AG20443 (cell line): ENCODE measurements at places on chromosomes 1 and 21.

DNA sequence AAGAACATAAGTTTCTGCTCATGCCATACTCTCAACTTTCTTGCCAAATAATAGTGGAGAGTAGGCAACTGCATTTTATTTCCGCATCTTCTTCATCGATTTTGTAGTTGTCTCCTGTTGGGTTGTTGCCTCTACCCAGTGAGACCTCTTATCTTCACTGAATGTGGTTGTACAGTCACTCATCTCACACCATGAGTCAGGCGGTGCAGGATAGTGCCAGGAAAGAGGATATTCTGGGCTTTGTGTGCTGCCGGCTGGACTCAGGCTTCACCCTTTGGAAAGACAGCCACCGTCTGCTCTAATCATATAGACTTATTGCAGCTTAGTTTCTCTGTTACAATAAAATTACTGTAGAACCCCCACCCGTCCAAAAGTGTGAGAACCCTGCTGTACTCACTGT lies 154.3 kb upstream of the USP24 start:
- DNase-seq: peak; percentile 82

DNA sequence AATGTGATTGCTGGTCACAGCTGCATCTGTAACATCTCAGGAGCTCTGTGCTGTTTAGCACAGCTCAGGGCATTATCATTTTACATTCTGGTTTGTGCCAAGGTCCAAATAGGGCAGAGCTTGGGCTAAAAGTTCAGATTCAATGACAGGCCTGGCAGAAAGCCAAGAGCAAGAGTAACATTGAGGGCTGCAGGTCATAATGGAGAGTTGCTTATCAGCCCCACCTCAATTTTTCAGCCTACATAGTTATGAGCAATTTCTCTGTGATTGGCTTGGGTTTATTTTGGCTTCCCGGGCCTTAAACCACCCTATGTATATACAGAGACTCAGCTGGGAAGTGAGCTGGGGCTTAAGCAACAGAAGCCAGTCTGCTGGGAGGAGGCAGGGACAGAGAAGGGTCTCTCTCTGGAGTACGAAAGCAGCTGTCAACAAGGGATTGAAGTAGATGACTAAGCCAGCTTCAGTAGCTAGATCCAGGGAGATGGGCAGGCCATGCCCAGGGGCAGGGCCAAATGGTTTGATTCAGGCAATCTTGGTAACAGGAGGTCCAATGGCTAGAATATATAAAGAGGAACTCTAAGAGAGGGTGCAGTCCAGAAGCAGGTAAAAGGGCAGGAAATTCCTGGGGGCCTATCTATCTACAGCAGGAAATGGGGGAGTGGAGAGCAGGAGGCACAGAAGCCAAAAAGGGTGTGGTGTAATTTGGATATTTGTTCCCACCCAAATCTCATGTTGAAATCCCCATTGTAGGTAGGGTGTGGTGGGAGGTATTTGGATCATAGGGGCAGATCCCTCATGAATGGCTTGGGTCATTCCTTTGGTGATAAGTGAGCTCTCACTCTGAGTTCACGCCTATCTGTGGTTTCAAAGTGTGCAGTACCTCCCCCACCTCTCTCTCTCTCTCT lies 49.0 kb downstream of the BRINP2 start:
- no peak for DNase-seq

- DNase-seq: no peak
Observed at GRCh38 chr1:83762039-83762365, 236.9 kb downstream of the TTLL7 start.

DNA sequence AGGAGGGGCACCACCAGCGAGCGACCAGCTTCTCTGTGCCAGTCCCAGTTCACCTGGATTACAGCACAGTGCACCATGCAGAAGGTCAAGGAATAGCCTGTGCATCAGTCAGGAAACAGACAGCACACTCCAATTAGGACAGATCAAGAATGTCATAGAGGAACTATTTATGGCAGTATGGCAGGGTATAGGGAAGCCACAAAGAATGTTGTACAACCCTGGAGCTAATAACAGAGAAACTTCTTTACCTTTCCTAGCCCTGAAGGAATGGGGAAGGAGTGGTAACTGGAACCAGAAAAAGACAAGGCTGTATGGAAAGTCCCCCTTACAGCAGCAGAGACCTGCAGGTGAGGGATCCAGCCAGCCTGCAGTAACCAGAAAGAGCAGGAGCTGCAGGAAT lies 87.8 kb upstream of the USP24 start:
- no peak for DNase-seq

DNA sequence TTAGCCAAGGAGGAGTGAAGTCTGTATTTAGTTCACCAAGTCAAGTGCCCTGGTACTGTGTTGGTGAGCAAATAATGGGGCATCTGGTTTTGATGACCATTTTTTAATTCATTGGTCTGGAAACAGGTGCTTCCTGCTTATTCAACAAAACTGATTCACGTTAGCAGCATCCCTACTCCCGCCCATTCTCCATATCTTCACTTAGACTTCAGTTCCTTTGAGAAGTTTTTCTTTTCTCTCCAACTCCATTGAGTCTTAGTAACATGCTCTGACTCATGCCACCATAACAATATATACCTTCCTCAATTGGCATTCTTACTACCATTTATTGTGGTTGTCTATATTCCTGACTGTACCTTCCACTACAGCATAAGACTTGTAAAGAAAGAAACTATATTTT lies 468.9 kb downstream of the DPYD start:
- DNase-seq: no peak

- no peak for DNase-seq
Observed at GRCh38 chr21:33949516-33950430, 34.2 kb upstream of the ATP5PO start.

GRCh38 chr1:67041841-67042503 lies 12.0 kb downstream of the SLC35D1 start:
- peak; percentile 63 for DNase-seq

- no peak for DNase-seq
Observed at GRCh38 chr1:185636848-185637247, 97.3 kb upstream of the HMCN1 start.

DNA sequence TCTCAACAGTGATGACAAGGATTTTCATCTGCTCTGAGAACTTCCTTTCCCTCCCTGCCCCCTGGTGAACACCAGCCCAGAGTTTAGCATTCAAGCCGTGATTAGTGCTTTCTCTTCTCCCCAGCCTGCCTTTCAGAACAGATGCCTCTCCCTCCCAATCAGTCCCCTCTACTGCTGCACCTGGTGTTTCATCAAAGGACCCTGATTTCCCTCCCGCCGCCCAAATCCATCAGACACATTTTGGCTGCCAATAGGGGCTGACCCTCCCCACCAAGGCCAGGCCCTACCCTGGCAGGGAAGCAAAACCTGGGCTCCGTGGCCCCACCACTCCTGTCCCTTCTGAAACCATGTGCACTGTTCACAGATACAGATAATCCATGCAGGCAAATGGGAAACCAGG lies 34.0 kb upstream of the KLHDC7A start:
- DNase-seq: no peak

DNA sequence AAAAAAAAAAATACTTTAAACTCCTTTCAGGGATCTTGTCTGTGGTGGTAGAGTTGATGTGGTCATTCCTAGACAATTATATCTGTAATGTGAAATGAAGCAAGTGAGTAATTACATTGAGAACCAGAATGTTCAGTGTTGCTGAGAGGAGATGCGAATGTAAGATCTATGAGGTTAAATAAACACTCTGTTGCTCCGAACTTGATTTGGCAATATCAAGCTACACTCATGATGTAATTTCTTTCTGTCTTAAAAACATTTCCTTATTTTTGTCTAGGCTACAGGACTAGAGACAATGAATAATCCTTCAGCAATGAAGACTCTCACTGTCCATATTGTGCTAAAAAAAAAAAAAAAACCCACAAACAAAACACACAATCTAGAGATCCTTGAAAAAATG lies 63.1 kb upstream of the IGSF5 start:
- DNase-seq: no peak

DNA sequence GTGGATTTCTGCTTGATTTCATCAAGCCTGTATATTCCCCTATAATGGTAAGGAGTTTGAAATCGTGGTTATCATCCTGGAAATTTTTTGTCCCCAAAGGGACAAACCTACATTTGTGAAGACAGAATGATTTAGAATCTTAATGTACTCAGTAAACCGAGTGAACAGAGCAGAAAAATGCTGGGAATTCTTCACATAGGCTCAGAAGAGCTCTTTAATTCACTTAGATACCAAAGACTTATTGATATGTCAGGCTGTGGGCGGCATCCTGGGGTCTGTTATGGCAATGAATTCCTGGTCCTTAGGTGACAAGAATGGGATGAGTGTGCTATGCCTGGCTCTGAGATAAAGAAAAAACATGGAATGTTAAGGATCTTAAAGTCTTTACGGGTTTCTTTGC lies 74.9 kb downstream of the ROR1 start:
- no peak for DNase-seq

- no peak for DNase-seq
Observed at GRCh38 chr1:52674497-52675384, 23.4 kb downstream of the COA7 start.

DNA sequence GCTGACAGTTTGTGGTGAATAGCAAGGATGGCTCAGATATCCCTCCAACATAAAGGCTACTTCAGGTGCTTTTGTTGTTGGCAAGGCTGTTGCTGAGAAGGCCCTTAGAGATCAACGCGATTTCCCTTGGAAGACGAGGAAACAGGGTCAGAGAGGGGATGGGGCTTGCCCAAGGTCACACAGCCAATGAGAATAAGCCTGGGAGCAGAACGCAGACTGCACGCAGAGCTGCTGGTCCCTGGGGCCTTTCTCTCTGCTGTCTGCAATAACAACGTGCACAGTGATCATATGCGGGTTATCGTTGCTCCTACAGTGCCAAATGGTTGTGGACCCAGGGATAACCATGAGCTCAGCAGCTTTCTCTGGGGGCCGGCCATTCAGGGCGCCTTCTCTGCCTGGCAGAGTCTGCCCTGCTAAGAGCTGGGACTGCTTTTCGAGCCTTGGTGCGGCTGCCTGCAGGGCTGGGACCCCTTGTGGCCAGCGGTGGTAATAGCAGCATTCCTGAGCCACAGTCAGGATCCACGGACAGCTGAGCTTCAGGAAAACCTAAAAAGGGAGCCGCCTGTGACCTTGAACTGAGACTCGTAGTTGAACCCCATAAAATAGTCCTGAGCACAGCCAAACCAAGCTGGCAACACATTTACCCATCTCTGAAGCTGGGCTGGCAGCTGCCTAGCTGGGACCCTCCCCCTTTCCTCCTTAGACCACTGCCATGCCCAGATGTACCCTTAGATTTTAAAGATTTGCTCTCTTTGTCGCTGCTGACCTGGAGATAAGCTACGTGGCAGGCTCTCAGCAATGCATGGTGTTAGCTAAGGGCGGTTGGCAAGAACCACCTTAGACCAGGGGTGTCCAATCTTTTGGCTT lies 39.8 kb downstream of the HTR6 start:
- peak; percentile 95 for DNase-seq

DNA sequence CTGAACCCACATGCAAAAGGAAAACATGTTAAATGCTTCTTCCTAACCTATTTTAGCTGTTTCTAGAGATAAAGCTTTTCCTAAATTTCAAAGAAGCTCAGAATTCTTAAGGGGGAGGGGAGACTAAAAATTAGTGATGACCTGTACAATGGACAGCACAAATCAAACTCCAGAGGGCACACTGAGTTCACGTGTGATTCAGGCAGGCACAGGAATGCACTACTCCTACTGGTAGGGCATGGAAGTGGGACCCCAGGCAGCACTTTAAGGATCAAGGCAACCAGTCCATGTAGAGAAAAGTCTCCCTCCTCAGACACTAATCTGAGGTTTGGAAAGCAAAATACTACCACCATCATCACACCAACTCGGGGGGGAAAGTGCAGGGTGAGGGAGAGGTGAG lies 31.3 kb upstream of the CLCA4 start:
- DNase-seq: no peak

- no peak for DNase-seq
Observed at GRCh38 chr1:3031401-3032221, 10.3 kb downstream of the ACTRT2 start.

GRCh38 chr1:205330150-205330549 lies 8.6 kb upstream of the NUAK2 start:
- DNase-seq: no peak

DNA sequence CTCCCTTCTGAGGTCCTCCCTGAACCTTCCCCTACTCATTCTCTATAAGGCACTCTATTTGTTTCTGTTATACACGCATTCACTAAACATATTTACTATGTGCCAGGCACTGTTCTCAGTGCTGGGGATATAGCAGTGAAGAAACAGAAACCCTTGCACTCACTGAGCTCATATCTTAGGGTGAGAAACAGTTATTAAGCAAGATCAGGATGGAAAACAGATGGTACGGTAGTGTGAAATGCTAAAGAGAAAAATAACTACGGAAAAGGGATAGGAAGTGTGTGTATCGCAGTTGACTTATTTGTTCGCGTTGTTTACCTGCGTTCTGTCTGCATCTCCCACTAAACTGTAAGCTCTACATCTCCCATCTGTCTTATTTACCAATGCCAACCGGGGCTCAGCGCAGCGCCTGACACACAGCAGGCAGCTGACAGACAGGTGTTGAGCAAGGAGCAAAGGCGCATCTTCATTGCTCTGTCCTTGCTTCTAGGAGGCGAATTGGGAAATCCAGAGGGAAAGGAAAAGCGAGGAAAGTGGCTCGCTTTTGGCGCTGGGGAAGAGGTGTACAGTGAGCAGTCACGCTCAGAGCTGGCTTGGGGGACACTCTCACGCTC lies 572 bp downstream of the CYB5RL start:
- peak; percentile 43 for DNase-seq

- DNase-seq: no peak
Observed at GRCh38 chr21:25381936-25382452, 225.3 kb downstream of the MRPL39 start.

- DNase-seq: no peak
Observed at GRCh38 chr1:33460144-33460543, 12.3 kb upstream of the ZSCAN20 start.

GRCh38 chr1:151713044-151713443 lies 3.6 kb downstream of the CELF3 start:
- DNase-seq: no peak

DNA sequence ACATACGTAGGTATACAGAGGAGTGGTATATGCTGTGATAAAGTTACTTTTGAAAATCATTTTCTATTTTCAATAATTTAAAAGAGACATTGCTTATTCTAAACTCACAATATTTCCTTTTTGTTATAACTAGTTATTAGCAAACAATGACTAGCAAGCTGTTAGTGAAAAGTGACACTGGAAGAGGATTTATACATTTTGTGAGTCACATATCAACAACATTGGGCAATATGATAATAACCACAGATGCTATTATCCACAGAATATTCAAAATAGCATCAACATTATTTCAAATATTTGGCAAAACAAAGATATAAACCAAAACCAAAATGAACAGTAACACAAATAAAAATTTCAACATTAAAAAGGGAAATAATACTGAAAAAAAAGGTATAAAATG lies 104.0 kb upstream of the HP1BP3 start:
- peak; percentile 14 for DNase-seq

DNA sequence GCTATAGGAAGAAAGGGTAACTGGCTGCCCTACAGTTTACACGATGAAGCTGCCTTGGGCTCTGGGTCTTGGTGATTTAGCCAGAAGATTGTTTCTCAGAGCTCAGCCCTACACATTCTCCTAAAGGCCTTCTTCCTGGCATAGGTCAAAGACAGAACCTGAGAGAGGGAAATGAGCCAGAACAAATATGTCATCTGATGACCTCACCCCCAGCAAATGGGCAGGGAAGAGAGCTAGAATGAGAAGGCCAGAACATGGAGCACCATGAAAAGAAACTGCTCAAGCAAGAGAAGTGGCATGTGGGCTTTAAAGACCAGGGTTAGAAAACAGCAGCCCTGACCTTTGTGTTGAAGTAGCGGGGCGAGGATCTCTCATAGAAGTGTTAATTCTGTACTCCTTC lies 5.5 kb upstream of the ILDR2 start:
- no peak for DNase-seq
